ENCODE measurements at places on chromosomes 4 and X.

DNA sequence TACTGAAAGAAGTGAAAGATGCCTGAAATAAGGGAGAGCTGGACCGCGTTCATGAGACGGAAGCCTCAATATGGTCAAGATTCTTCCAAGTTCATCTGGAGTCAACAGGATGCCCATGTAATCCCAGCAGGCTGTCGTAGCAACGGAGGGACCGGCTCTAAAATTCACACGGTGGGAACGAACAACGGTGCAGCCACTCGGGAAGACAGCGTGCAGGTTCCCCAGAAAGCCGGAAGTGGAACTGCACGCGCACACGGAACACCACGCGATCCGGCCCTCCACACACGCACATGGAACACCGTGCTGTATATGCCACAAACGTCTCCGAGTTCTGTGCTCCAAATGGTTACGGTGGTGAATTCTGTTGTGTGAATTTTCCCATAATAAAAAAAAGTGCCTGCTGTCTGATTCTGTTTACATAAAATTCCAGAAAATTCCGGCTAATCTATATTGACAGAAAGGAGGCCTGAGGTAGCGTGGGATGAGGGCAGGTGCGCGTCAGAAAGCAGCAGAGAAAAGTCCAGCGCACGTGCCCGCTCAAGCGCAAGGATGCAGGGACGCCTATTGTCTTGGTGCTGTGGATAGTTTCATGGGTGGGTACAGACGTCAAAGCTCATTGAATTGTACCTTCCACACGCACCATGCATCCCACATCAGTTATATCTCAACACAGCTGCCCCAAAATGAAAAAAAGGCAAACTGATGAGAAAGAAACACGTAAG, 31.2 kb downstream of the PPP2R3B start:
- DNase-seq: no peak

DNA sequence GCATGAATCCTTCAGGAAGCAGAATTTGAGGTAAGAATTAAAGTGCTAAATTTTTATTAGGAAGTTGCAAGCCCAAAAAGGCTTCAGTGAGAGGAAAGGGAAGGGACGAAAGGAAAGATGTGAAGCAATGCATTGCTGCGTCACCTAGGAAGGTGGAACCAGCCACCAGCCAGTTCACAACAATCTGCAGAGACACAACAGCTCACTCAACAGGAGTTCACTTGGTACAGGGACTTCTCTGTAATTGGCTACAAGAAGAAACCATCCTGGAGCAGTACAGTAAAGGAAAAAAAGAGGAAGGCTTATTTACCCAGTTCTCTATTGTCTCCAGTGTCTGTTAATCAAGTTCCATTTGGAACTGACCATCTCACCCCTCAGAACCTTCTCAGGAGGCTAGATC, 157.6 kb downstream of the HNRNPD start:
- no peak for DNase-seq

DNA sequence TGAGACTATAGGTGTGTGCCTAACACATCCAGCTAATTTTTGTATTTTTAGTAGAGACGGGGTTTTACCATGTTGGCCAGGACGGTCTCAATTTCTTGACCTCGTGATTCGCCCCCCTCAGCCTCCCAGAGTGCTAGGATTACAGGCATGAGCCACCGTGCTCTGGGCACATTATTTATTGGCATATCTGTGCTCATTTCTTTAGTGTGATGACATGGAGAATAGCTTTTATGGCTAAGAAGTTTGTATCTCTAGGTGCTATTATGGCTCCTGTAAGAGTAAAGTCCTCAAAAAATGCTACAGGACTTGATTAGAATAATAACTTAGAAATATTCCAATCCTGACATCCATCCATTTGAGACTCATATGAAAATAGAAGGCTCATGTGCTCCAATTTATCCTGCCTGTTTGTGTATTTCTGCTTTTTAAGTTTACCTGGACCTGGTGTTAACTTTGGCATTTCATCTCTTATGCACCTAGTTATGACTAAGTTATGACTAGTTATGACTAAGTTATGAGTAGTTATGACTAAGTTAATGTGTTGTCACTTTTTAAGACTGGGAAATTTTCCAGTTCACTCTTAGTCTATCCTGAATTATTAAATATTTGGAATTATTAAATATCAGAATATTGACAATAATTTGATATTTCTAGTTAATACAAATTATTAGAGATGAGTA, 36.4 kb upstream of the UNC5C start:
- no peak for DNase-seq

DNA sequence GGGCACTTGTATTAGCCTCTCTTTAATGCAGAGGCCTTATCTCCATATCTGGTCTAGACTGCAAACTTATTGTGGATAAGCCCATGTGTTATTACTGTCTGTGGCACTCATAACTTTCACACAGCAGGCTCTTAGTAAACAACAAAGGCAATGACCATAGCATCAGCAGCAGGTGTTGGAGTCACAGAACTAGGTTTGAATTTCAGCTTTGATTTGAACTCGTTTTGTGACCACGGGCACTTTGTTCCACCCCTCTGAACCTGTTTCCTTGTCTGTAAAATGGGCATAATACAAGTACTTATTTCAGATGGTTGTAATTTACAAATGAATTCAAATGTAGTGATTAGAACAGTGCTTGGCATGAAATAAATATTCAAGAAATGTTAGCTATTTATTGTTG, 121.8 kb upstream of the C1GALT1C1 start:
- no peak for DNase-seq

- DNase-seq: no peak
Measured at GRCh38 chrX:110477593-110478228, 119.1 kb downstream of the RTL9 start.

DNA sequence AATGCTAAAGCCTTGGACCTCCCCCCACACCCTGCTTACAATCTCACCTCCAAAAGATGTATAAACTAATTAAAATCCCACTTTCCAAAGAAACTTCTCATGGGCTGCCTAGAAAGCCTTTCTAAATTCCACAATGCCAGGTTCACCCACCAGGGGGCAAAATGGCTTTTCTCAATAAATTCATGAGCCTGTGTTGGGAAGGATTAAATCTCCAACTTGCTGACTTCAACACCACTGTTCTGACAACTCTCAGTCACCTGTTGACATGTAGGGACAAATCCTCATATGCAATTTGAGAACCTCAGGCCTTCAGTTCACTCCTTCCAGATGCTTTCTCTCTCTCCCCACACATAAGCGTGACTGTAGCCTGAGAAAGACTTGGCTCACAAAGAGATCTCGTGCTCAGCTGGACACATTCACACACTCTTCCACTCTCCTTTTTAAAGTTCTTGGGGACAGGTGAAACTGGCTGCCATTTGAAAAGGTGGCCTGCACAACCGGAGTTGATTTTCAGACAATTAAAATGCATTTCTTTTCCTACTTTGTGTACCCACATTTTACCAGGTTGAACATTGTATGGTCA, 88.6 kb upstream of the PRPS2 start:
- DNase-seq: no peak

DNA sequence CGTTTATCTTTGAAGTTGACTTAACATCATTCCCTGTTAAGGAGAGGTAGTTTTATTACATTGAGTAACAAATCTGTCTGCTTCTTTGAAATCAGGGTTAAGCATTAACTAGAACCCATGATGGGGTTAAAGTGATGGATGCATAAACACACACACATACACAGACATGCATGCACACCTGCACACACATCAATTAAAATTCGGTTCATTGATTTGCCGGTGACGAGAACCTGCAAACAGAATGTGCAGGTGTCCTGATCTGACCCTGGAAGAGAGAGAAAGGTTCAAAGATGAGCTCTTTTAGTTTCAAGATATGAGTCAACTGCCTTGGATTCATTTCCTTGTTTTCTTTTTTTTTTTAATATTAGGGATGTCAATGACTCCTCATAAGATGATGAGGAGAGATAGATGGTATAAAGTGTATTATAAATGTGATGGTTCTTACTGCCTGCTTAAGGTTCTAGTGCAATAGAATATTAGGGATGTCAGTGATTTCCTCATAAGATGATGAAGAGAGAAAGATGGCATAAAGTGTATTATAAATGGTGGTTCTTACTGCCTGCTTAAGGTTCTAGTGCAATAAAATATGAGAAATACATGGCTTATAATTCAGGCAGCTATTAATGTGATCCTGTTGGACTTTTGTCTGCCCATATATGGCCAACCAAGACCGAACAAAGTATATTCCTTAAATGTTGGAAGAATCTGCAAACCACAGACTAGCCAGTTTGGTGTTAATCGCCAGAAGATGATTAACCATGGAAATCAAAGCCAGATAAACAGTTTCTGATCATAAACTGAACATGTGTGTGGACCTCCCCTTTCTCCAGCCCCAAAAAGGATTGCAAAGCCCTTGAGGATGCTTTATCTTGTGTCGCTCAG, 14.1 kb upstream of the CD99 start:
- DNase-seq: no peak

DNA sequence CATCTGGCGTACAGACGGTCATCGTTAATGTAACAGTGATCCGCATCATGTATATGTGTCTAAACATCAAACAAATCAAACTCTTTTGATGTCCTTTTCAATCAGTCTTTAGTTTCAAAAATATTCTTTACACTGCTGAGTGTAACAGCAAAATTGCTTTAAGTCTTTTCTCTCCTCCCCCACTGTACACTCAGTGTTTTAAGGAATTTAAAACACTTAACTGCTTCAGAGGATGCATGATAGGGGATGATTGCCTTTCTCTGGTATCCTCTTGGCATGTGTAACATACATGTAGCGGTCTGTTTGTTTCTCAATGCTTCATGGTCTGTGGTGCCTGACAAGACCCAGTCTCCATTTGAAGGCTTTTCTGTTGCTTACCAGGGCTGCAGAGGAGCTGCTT, 41.6 kb downstream of the LIMCH1 start:
- no peak for DNase-seq

GRCh38 chr4:20249333-20249732, 2.4 kb upstream of the SLIT2 start:
- peak; percentile 19 for DNase-seq

DNA sequence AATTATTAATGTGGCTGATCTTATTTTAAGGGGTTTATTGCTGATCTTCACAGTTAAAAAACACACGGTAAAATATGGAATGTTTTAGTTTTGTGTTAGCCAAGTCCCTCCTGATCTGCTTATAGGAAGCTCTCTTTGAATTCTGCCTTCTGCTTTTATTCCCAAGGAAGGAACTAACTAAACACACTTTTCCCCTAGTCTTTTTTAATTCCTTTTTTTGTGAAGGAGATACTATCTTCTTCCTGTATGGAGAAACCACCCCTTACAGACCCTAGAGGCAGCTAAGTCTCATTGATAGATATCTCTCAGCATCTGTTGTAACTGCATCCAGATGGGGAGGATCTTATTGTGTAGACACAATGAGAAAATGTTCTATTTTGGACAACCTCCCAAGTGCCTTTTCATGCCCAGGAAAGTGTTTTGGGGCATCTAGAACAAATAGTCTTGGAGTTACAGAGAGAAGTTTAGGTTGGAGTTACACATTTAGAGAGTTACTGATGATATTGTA, 64.4 kb downstream of the AFF1 start:
- DNase-seq: no peak

- no peak for DNase-seq
Measured at GRCh38 chr4:187744911-187745310, 250.7 kb upstream of the ZFP42 start.

GRCh38 chr4:153268295-153268694, 64.1 kb downstream of the TRIM2 start:
- no peak for DNase-seq

DNA sequence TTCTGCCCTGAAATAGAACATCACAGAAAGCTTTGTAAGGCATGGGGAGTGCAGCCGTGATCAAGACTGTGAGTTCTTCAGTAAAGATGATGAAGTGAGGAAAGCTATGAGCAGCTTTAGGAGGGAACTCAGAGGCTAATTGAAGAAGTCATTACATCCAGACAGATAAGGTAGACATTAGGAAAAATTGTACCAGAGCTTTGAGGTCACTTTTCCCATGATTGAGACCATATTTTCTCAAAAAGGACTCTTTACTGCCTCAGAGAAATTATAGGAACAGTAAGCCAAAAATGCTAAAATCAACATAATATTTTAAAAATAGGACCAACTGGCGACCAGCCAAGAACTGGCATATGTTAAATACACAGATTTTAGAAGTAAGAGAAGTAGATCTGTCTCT, 11.2 kb downstream of the CHST7 start:
- no peak for DNase-seq

GRCh38 chr4:14853176-14853943, 148.9 kb upstream of the CPEB2 start:
- no peak for DNase-seq

GRCh38 chrX:78377186-78377585, 49.8 kb upstream of the CYSLTR1 start:
- DNase-seq: no peak

DNA sequence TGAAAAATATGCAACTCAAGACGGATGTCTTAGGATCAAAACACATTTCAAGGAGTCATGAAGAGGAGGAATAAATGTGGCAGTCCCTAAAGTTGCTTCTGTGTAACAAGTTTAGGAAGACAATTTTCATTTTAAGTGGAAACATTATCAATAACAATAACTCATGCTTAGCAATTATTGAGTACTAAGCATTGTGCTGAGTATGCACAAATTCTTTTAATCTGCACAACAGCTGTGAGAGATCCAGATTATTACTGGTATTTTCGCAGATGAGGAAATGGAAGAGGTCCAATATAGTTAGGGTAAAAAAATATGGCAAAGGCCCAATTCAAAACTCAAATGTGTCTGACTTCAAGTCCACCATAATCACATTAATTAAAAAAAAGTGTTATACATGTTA, 2.9 kb upstream of the TEX13B start:
- no peak for DNase-seq

DNA sequence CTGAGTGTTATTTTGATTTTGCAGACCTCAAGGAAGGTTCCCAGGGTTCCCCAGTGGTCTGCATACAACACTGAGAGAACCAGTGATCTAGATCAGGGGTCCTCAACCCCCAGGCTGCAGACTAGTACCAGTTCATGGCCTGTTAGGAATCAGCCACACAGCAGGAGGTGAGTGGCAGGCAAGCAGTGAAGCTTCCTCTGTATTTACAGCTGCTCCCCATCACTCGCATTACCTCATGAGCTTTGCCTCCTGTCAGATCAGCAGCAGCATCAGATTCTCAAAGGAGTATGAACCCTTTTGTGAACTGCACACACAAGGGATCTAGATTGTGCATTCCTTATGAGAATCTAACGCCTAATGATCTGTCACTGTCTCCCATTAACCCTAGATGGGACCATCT, 28.5 kb downstream of the EDNRA start:
- DNase-seq: no peak

GRCh38 chr4:61511716-61512488, 311.8 kb downstream of the ADGRL3 start:
- DNase-seq: no peak

DNA sequence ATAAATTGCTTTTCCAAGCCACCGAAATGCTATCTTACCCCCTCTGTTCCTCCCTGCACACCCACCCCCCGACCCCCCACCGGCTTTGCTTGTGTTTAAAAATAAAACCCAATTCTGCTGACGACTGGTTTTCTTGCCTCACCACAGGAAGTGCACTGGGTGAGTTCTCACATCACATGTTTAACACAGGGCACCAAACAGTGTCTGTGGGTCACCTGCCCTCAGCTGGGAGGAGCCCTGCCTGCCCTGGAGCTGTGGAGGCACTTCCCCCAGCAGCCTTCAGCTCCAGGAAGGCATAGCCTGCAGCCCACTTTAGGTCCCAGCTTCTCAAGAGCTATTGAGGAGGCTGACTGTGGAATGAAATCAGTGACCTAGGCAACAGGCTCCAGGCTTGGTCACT, 8.8 kb downstream of the TMEM255A start:
- no peak for DNase-seq

All from putamen (tissue), 1 donor.